CD4-positive, alpha-beta memory T cell (primary cell): ENCODE measurements at places on chromosomes 16 and 17. TPM values are rescaled to one million over a fixed set of nuclear protein-coding genes. Genes with fewer than 3 reads are reported as not detected.

DNA sequence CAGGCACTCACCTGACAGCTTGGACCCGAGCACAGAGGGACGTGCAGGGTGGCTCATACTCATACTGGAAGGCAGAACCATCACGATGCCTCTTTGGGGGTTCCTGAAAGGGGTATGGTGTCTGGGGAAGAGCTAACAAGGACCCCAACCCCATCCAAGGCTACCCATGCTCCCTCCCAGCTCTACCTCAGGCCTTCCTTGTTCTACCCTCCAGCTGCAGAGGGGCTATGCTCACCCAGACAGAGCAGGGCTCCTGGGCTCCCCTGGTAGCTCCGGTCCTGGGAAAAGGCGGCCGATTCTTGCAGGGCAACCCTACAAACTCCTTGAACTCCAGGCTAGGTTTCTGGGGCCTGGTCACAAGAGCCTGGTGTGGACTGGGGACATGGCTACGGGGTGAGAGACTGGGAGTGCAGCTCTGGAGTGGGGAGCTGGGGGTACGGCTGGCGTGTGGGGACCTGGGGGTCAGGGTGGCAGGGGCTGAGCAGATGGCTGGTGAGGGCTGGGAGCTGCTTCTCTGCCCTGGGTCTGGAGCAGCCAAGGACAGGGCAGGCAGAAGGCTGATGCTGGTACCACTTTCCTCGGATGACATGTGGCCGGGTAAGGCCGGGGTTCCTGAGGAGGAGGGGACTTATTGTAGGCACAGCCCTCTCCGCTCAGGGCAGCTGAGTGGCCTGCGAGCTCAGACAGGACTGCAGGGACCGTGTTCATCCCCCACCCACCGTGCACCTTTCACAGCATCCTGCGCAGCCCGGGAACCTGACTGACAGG is 2.1 kb downstream of the ACD start:
- DNase-seq: no peak
- H3K36me3 ChIP-seq: peaks cover 24% of the 10 kb centered on the region
- H3K27me3 ChIP-seq: no peaks in the 10 kb centered on the region
- H3K4me1 ChIP-seq: peaks cover 25% of the 10 kb centered on the region

GRCh38 chr16:56332464-56333079 is 92.8 kb downstream of the AMFR start:
- H3K27ac ChIP-seq: no peak overlapping the region
- DNase-seq: no peak
- H3K27me3 ChIP-seq: no peaks in the 10 kb centered on the region
- H3K4me3 ChIP-seq: no peak overlapping the region
- H3K4me1 ChIP-seq: no peaks in the 10 kb centered on the region

GRCh38 chr17:19730843-19731242 is 14.5 kb upstream of the SLC47A2 start:
- H3K27me3 ChIP-seq: no peaks in the 10 kb centered on the region
- no peaks in the 10 kb centered on the region for H3K4me1 ChIP-seq
- no peak overlapping the region for H3K4me3 ChIP-seq
- no peak overlapping the region for H3K27ac ChIP-seq

GRCh38 chr16:58940609-58941008 is 206.5 kb upstream of the GOT2 start:
- no peak for DNase-seq
- no peaks in the 10 kb centered on the region for H3K36me3 ChIP-seq
- no peak overlapping the region for H3K4me3 ChIP-seq
- H3K27me3 ChIP-seq: no peaks in the 10 kb centered on the region
- no peak overlapping the region for H3K27ac ChIP-seq

GRCh38 chr17:42566883-42567573 is at the start of gene MLX:
Gene MLX, plus strand, starts transcription at chr17:42567100. Its CDS starts 25 bp downstream, at chr17:42567125.
- H3K4me1 ChIP-seq: peaks cover 56% of the 10 kb centered on the region
- no peaks in the 10 kb centered on the region for H3K27me3 ChIP-seq
- peak within 1 kb of the TSS; percentile 97 for H3K4me3 ChIP-seq
- peak; percentile 90 for DNase-seq
- H3K36me3 ChIP-seq: peaks cover 58% of the 10 kb centered on the region
- peak within 1 kb of the TSS; percentile 79 for H3K27ac ChIP-seq

- peaks cover 23% of the 10 kb centered on the region for H3K4me1 ChIP-seq
- H3K27me3 ChIP-seq: no peaks in the 10 kb centered on the region
- no peak for DNase-seq
- no peak overlapping the region for H3K4me3 ChIP-seq
- no peaks in the 10 kb centered on the region for H3K36me3 ChIP-seq
Observed at GRCh38 chr16:46833460-46833800, 2.5 kb upstream of the C16orf87 start.

GRCh38 chr16:89003831-89004208 is 26.8 kb upstream of the CBFA2T3 start:
- no peak overlapping the region for H3K4me3 ChIP-seq
- H3K4me1 ChIP-seq: no peaks in the 10 kb centered on the region
- H3K27me3 ChIP-seq: no peaks in the 10 kb centered on the region

- H3K36me3 ChIP-seq: no peaks in the 10 kb centered on the region
- DNase-seq: no peak
- H3K4me3 ChIP-seq: no peak overlapping the region
- no peaks in the 10 kb centered on the region for H3K4me1 ChIP-seq
Observed at GRCh38 chr16:1089822-1090619, 6.0 kb downstream of the C1QTNF8 start.

DNA sequence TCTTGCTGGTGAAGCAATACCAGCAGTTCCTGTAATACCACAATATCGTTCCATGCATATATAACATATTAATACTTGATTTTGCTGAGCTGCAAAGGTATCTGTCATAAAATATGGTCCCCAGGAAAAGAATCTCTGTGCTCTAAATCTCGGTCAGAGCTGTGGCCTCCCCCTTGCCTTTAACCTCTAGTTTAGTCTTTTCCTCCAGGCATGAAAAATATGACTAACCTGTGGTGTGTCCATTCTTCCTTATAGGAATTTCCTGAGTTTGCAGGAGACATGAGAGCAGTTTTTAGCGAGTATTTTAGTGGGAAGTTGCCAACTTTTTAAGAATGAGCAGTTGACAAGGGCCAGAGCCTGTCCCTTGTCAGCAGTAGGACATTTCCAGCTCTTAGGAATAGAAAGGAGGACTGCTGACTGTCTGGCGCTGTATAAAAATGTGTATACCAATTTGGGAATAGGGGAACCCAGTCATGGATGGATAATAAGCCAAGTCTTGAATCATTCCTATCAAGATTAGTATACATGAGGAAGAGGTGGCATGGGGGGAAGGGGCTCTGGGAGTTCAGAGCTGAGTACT is 8.7 kb downstream of the ATXN1L start:
- peaks cover 51% of the 10 kb centered on the region for H3K4me1 ChIP-seq
- H3K4me3 ChIP-seq: no peak overlapping the region
- H3K27me3 ChIP-seq: no peaks in the 10 kb centered on the region
- no peak for DNase-seq
- peaks cover 29% of the 10 kb centered on the region for H3K36me3 ChIP-seq

Gene CNEP1R1
- 40.8 TPM for total RNA-seq

Gene CACNA1H
- total RNA-seq: 2.0 TPM

Gene CCL14
- total RNA-seq: not detected

Gene KRTAP3-1
- total RNA-seq: not detected

Gene VMO1
- total RNA-seq: not detected

Gene HSF4
- total RNA-seq: 98.7 TPM

Gene SDR42E1
- 8.1 TPM for total RNA-seq

Gene CSH2
- total RNA-seq: not detected
